IPS DF 6.9 (cell line): ENCODE measurements at places on chromosomes 1 and 21.

DNA sequence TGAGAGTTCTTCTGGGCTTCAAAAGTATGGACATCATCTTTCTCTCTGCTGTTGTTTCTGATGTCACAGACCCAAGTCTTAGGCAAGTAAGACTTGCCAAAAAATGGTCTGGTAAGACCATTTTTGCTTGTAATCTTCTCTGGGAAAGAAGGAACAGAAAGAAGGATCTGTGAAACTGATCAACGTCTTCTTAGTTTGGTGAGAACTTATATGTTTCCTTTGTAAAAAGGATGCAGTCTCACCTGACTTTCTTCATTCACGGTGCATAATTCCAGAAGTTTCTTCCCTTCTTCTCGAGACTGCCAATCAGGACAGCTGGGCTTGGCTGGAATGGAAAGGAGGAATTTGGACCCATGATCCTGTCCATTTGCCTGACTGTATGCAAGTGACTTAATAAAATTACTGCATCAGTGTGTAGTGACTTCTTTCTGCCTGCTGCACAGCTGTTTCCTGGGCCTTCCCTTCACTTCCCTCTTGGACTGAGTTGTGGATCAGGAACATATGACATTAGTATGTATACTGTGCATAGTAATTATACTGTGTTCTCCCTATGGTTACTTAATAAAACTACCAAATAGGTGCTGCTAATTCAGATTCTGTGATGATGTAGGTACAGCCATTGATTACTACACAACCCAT lies 7.6 kb upstream of the DENND1B start:
- DNase-seq = no peak

DNA sequence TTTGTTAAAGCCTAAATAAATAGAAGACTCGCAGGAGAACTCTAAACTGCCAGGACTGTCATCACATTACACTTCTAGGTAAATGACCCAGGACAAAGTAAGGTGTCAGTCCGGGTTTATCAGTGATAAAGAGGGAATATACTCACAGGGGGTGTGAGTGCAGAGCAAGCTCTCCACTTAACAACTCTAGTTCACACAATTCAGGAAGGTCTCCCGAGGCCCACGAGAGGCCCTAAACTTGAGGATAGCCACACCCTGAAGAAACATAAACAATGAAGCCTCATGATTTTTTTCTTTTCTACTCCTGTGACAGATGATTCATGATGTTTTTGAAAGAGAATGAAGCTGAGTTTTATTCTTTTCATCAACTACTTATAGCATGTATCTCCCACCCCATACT lies 65.6 kb upstream of the EXO1 start:
- DNase-seq = no peak

GRCh38 chr1:6497215-6497866 lies 5.9 kb upstream of the PLEKHG5 start:
- no peak for DNase-seq

DNA sequence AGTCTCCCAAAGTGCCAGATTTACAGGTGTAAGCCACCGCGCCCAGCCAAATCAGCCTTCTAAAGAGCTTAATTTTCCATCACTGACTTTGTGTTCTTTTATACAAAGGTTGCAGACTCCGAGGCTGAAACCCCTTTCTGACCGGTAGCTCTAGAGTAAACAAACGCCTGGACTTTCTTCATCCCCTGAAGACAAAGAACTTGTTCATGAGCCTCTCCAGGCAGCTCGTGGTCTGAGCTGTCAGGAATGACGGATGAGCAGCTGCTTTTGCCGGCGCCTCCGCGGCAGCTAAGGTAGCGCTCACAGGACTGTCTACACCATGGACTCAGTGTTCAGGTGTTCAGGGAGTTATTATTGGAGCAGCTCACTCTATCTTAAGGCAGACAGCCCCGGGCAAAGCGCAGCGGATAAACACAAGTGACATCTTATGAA lies 128.5 kb upstream of the ERRFI1 start:
- DNase-seq = no peak

GRCh38 chr1:22164841-22165808 lies 22.2 kb upstream of the WNT4 start:
- no peak for DNase-seq

GRCh38 chr1:20735581-20736111 lies 3.1 kb upstream of the SH2D5 start:
- DNase-seq = no peak

DNA sequence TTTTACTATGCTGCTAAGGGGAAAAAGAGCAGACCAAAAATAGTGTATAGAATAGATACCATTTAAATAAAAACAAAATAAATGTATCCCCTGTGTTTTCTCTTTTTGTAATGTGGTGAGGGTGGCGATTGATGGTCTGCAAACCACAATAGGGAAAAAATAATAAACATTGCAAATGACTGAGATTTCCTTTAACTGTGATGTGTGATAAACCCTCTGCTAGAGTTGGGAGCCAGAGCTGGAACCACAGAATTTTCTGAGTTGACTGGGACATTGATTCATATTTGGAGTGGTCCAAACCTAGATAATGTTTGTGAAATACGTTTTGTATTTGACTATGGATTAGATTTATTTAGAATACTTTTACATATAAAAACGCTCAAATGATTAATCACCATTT lies 70.6 kb upstream of the PTGFR start:
- DNase-seq = no peak
